ENCODE measurements at places on chromosomes 7 and 10.

- no peak for DNase-seq
Observed at GRCh38 chr7:46953008-46953407, 628.9 kb downstream of the TNS3 start.

- DNase-seq, result no peak
Observed at GRCh38 chr10:28533186-28533564, 257 bp downstream of the WAC start.

DNA sequence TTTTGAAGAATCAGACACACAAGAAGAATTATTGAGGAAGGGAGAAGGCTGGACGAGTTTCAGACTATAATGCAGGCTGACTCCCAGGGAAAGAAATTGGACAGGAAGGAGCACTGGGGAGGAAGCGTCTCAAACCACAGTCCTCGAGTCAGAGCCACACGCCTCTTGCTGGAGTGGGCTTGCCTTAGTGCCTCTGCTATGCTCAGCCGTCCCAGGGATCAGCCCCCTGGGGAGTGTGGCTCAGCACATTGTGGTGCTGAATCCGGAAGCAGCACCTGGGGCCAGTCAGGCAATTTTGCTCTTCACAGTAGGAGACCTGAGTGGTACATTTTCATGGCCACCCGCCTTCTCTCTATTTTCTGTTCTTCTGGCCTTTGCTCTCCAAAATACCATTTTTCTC is 67.4 kb upstream of the SLC35G1 start:
- DNase-seq, result no peak

GRCh38 chr10:17023386-17024298 is 106.0 kb downstream of the CUBN start:
- peak; percentile 59 for DNase-seq

DNA sequence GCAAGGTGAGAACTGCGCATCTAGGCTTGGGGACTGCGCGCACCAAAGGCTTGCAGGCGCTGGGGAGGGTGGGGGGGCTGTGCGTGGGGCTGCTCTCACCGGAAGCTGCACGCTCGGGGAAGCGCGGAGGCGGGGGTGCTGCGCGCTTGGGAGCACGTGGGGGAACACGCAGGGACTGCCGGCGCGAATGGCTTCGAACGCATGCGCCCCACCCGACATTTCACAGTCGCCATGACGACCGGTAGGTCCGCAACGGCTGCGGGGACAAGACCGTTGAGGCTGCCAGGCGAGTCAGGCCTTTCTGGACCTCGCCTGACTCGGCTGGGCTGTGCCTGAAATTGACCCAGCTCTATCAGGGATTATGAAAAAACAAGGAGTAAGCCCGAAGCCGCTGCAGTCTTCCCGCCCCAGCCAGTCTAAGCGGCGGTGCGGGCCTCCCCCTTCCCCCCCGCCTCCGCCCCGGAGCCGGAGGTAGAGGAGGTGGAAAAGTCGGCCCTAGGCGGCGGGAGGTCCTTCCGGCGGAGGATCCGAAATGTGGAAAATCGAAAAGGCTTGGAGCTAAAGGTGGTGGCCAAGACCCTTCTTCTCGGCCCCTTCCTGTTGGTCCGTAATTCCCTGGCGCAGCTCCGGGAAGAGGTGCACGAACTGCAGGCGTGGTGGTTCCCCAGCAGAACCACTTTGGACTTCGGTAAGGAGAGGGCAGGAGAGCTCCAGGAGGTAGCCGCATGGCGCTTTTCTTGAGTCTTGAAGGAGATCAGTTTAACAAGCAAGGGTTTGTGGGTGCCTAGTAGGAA is 34.9 kb upstream of the STEAP1 start:
- DNase-seq, result no peak

- no peak for DNase-seq
Observed at GRCh38 chr10:95896071-95896850, 11.5 kb upstream of the CC2D2B start.

DNA sequence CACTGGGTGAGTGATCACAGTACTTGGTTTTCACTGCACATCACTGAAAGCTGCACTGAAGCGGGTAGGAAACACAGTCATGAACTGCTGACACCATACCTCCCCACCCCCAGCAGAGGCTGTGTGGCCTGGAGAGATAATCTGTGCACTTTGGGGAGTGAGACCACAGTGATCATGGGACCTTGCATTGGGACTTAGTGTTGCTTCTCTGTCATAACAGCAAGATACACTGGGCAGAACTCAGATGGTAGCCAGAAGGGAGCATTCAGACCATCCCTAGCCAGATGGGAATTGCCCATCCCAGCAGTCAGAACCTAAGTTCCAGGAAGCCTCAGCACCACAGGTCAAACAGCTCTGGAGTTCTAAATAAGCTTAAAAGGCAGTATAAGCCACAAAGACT is 346.4 kb upstream of the TMEM229A start:
- no peak for DNase-seq

DNA sequence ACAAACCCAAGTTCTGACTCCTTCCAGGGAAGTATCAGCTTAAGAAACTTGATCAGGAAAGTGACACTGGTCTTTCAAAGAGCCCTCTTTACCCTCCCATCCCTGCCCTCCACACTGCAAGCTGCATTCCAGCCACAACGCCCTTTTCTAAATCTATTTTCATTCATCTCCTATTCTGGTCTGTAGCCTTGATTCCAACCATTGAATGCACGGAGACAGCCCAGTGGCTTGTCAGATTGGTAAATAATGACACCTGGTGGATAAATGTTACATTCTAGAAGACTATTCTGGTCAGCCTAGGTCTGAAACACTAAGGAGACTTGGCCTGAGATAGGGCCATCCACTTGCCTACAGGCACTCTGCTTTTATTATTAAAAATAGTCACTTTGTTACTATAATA is 20.9 kb downstream of the MORN4 start:
- DNase-seq, result no peak

DNA sequence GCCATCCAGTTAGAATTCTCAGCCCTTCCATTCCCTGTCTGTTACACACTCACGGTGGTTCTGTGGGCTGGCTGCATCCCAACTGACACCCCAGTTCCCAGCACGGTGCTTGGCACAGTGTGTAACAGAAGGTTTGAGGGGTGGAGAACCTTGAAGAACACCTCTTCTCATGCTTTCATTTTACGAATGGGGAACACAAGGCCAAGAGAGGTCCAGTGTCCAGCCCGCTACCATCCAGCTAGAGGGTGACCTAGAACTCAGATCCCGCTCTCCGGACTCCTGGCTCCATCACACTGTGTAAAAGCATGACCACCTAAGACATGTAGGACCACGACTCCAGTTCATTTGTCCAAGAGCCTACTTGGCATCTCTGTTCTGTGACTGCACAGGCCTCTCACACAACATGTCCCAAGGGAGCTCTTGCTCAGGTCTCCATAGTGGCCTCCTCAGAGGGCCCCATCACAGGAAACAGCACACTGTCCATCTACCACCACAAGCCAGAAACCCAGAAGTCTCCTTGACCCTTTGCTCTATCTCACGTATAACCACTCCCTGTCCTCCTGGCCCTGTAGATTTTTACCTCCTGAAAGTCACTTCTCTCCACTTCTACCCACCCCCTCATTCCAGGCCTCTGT is 2.8 kb upstream of the CDH23 start:
- DNase-seq, result no peak

DNA sequence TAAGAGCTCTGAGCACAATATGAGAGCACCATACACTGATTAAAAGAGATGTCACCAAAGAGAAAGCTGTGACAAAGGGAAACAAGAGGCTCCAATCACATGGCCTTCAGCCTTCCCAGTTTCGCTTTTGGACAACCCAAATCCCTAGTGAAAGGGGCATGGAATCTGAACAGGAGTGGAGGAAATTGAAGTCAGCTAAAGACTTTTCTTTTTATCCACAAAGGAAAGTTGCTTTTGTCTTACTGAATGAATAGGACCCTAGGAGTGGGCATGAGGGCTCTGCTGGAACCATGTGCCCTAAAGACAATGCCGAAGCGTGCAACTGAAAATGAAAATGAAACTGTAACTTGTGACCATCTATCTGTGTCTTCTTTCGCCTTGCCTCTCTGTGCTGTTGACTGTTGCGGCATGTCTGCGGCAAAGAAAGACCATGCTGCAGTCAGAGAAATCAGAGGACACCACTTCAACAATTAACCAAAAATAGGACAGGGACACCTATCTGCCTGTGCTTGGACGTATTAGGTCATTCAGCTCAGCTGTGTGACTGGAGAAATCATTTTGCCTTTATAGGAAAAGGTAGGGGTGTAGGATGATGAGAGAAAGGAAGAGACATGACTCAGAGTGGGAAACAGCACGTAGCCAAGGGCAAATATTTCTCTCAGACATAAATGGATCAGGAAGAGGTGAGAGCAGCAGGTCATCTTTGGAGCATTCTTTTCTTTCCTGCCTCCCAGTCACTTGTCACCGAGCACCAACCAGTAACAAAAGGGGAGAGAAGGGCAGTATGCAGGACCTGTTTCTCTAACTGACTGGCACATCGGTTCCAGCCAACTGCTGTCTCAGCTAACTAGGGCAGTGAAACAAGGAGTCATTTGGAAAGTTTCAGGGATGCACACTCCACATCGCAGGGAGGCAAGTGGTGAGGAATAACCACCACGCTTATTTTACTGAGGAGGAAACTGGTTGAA is 12.3 kb downstream of the CAV2 start:
- no peak for DNase-seq

DNA sequence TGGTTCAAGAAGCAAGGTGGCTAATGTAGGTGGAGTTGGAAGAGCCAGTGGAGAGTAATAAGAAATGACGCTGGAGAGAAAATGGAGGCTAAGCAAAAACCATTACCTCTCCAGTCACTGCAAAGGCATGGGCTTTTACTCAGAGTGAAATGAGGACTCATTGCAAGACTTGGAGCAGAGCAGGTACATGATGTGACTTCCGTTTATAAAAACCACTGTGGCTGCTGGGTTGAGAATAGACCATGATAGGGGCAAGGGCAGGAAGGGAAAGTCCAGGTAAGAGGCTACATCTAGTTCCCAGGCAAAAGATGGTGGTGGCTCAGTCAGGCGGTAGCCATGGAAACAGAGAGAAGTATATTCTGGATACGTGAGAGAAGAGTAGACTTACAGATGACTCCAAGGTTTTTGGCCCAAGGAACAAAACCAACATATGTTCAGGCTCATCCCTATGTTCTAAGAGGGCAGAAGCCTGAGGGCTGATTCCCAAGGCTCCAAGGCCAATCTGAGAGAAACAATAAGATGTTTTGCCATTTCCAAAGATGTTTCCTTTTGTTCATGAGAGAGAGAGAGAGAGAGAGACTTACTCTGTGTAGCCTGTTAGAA is 21.5 kb upstream of the PDE1C start:
- no peak for DNase-seq

GRCh38 chr10:129380279-129380678 is 86.8 kb upstream of the MGMT start:
- no peak for DNase-seq

DNA sequence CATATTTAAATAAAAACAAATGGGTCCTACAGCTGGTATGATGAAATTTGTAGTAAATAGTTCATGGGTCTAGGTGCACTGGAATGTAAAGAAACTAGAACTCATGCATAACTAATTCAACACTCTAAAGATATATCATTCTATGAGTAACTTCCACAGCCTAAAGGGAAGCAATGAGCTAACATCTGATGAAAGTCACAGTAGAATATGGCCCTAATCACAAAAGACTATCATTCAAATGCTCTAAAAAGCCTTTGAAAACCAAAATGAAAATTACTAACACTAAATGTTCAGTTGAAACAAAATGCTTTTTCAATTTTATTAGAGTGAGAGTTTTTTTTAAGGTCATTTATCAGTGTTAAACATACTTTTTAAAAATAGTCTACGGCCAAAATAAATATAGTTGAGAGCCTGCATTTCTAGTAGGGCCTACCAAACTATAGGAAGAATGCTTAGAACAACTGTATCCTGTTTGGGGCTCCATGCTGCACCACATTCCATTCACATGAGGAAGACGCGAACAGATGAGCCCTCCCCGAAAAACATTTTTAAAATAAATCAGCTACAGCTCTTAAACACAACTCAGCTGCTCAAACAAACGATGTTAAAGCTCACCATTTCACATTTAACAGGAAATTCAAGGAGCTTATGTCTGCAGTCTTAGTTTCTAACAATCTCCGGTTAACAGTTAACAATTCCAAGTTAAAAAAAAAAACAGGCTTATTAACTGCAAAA is 134.5 kb downstream of the NRBF2 start:
- no peak for DNase-seq

DNA sequence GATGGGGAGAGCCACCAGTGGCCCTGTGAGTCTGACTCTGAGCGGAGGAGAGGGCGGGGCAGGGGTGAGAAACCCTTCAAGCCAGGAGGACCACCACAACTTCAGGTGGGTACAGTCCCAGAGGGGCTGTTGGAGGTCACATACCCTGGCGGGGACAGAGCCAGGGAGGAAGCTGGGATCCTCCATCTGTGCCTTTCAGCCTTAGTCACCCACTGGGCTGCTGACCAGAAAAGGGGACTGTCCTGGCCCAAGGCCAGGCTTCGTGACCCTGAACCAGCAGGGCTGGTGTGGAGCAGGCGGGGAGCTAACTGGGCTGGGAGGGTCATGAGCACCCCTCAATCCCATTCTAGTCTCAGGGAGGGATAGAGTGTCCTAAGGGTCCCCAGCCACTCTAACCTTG is 1.5 kb upstream of the CALHM3 start:
- no peak for DNase-seq

DNA sequence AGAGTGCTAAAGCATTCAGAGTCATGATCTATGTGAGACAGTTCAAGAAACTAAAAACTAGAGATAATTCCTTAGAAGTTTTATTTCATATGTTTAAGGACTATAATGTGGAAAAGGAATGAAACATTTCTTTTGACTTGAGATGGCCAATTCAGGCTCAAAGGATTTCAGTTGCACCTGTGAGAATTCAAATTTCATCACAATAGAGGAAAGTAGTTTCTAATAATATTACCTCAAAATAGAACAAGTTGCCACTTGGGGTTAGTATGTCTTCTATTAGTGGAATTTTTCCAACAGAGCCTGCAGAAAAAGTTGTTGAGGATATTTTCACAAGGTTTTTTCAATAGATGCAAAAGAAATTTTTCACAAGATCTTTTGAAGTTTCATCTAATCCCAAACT is 37.4 kb downstream of the TMEM26 start:
- DNase-seq, result no peak
